ENCODE measurements at places on chromosomes 6 and 20.

- DNase-seq: no peak
Measured at GRCh38 chr20:42125426-42125825, 507.2 kb upstream of the CHD6 start.

DNA sequence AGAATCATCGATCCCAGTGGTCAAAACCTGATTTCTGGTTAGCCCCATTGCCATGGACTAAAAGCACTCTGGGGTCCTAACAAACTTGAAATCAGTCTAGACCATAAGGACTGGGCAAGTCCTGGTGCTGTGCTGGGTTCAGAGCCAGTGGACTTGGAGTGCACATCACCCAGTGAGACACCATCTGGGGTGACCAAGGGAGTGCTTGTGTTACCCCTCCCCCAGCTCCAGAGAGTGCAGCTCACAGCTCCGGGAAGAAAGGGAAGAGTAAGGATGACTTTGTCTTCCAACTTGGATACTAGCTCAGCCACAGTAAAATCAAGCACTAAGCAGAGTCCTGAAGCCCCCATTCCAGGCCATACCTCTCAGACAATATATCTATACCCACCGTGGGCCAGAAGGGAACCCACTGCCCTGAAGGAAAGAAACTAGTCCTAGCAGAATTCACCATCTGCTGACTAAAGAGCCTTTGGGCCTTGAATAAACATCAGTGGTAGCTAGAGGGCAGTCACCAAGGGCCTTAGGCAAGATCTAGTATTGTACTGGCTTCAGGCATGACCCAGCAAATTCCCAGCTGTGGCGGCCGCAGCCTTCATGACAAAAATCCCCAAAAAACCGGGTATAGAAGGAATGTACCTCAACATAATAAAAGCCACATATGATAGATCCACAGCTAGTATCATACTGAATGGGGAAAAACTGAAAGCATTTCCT lies 153.5 kb upstream of the OGFRL1 start:
- DNase-seq: no peak

- DNase-seq: no peak
Measured at GRCh38 chr6:120274547-120274946, 925.0 kb upstream of the MAN1A1 start.

DNA sequence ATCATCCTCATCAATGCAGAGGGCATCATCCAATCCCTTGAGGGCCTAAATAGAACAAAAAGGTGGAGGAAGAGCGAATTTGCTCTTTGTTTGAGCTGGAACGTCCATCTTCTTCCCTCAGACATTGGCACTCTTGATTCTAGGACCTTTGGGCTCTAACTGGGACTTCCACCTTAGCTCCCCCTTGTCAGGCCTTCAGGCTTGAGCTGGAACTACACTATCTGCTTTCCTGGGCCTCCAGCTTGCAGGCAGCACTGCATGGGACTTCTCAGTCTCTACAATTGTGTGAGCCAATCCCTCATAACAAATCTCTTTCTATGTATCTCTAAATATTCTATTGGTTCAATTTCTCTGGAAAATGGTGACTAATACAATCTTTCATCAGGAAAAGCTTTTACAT lies 155.4 kb downstream of the MCHR2 start:
- DNase-seq: no peak

DNA sequence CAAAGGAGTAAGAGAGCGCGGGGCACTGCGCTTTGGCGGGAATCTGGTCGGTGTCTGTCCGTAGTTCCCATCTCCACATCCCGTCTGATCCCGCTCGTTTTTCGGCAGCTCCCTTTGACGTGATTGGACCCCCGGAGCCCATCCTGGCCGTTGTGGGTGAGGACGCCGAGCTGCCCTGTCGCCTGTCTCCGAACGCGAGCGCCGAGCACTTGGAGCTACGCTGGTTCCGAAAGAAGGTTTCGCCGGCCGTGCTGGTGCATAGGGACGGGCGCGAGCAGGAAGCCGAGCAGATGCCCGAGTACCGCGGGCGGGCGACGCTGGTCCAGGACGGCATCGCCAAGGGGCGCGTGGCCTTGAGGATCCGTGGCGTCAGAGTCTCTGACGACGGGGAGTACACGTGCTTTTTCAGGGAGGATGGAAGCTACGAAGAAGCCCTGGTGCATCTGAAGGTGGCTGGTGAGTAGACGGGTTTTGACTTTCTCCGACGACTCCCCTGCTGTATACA lies 1.4 kb downstream of the BTN1A1 start:
- no peak for DNase-seq

DNA sequence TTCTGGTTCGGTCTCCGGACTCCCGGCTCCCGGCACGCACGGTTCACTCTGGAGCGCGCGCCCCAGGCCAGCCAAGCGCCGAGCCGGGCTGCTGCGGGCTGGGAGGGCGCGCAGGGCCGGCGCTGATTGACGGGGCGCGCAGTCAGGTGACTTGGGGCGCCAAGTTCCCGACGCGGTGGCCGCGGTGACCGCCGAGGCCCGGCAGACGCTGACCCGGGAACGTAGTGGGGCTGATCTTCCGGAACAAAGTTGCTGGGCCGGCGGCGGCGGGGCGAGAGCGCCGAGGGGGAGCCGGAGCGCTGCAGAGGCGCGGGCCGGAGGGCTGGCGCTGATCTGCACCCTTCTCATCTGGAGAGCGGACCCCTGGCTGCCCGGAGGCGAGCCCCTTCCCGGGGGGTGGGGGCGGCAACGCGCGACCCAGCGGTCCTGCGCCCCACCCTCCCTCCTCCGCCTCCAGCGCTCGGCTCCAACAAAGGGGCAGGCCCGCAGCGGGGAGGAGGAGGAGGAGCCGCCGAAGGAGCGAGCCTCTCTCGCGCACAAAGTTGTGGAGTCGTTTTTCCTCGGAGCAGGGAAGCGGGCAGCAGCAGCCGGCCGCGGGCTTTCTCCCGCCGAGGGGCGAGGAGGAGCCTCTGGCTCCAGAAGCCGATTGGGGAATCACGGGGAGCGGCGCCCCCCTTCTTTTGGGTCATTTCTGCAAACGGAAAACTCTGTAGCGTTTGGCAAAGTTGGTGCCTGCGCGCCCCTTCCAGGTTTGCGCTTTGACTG lies at the start of gene UTRN:
TSS of gene UTRN (plus strand) at position 553 of the 765 bp plus-strand sequence. CDS start 6,494 bp downstream, outside the sequence.
- DNase-seq: peak; percentile 48

GRCh38 chr6:136599329-136600011 lies 49.2 kb upstream of the MAP7 start:
- DNase-seq: no peak

DNA sequence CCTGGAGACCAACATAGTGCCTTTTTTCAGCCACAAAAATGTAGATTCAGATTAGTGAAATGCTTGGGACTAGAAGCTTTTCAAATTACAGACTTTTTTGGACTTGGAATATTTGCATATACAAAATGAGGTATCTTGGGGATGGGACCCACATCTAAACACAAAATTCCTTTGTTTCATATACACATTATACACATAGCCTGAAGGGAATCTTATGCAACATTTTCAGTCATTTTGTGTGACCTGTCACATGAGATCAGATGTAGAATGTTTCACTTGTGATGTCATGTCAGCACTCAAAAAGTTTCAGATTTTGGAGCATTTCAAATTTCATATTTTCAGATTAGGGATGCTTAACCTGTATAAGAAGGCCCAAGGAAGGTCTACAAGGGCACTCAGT lies 44.5 kb upstream of the ALDH8A1 start:
- DNase-seq: no peak

- DNase-seq: no peak
Measured at GRCh38 chr20:21075471-21075870, 30.7 kb downstream of the LINC00237 start.
